ENCODE measurements at places on chromosomes 2 and 18.

- no peak for DNase-seq
These were observed 34.4 kb upstream of the GALNT1 start for GRCh38 chr18:35547008-35547605.

DNA sequence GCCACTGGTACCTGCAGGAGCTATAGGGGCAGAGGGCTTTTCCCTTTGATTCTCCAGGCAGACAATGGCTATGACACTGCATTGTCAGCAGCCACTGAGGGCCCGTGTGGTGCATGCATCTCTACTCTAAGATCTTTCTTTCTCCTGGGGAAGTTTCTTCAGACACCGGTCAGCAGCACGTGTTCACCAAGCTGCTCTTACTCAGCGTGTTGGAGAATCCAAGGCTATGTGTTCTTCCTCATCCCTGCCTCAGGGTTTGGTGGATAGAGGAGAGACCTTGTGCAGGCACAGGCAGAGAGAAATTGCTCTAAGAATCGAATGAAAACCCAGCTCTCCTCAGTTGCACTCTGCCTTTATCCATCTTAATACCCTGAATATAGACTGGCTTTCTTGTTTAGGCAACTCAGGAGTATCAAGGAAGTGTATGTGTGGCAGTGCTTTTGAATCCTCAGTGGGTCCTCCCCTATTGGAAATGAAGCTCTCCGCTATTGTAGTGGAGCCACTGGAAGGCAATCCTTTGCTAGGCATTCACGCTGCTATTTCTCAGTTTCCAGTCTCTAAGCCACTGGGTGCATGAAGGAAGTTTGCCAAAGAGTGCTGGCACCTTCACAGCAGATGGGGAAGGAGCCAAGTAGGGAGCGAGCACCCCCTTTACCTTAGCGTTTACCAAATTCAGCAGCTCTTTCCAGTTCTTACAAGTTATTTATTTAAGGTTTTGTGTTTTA is 86.9 kb upstream of the EML6 start:
- DNase-seq: no peak

- DNase-seq: no peak
These were observed 84.7 kb downstream of the ZNF407 start for GRCh38 chr18:74682141-74682990.

- no peak for DNase-seq
These were observed 130.1 kb upstream of the DAPL1 start for GRCh38 chr2:158664987-158665386.

GRCh38 chr2:179454443-179455171 is 190.0 kb upstream of the SESTD1 start:
- DNase-seq: no peak

- DNase-seq: no peak
These were observed 692.3 kb downstream of the DSC3 start for GRCh38 chr18:30350263-30350662.

GRCh38 chr2:239257511-239257937 is 143.3 kb downstream of the HDAC4 start:
- no peak for DNase-seq

DNA sequence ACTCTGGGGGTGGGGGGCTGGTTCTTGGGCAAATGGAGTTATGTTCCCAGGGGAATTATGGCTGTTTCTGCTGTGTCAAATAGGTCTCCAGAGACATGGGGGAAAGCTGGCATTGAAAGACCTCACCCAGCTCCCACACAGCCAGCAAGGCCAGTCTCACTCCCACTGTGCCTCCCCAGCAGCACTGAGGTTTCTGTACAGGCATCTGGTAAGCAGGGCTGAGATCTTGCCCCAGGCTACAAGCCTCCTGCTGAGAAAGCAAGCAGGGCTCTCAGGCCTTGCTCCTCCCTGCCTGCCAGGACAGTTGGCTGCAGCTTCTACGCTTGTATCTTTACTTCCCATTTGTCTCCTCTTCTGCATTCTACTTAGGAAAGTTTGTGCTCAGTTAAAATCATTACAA is 50.5 kb upstream of the FHOD3 start:
- no peak for DNase-seq

GRCh38 chr2:14866736-14867352 is 234.3 kb downstream of the LRATD1 start:
- DNase-seq: no peak

- no peak for DNase-seq
These were observed 105.8 kb downstream of the ICOS start for GRCh38 chr2:204042401-204042800.

GRCh38 chr2:240363746-240364581 is 71.5 kb upstream of the GPC1 start:
- no peak for DNase-seq

GRCh38 chr2:168469281-168469988 is 13.4 kb downstream of the CERS6 start:
- DNase-seq: no peak

- DNase-seq: no peak
These were observed 612.0 kb downstream of the IRS1 start for GRCh38 chr2:226187616-226188015.

DNA sequence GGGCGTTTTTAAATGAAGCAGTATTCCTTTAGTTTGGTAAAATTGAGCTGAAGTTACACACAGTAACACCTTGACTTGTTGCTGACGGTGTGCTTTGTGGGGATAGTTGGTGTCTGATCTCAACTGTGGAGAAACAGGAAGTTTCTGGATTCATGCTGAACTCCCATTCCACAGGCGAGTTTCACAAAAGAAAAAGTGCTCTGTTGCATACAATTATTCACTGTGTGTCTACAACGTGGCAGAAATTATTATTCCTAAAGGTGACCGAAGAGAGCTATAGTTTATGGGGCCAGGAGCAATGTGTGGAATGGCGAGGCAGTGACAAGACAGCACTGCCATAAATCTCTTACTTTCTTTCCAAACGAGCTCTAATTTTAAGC is 463 bp upstream of the CABYR start:
- DNase-seq: no peak

DNA sequence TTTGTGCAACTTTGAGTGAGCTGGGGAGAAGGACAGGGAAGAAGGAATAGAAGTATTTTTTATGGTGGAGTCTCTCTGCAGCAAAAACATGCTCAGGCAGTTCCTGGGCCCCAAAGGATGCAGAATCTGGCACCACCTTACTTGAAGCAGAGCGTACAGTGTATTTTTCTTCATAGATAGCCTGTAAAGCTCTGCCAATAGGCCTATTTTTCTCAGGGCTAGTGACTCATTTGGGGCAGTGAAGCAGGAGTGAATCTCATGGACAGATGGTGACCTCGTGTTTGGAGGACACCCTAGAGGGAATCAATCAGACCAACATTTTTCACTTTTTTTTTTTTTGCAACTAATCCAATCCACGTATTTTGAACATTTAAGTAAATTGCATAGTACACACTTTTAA is 268.1 kb upstream of the CXCR4 start:
- no peak for DNase-seq

GRCh38 chr2:13572466-13572865 is 855.7 kb downstream of the TRIB2 start:
- no peak for DNase-seq

DNA sequence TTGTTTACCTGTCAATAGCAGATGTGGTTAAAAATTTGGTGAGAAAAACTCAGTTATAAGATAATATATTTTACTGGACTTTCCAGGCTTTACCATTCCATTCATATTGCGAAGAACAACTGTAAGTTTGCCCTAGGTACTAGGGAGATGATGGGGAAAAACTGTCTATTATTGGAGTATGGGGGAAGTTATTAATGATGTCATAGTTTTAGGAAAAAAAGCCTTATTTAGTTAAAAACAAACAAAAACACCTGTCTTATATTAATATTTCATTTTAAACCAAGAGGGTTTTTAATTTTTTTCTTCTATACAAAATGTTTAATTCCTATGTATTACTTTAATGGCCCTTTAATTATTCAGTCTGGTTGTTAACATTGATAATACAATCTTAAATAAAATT is 18.2 kb downstream of the SP9 start:
- DNase-seq: no peak

DNA sequence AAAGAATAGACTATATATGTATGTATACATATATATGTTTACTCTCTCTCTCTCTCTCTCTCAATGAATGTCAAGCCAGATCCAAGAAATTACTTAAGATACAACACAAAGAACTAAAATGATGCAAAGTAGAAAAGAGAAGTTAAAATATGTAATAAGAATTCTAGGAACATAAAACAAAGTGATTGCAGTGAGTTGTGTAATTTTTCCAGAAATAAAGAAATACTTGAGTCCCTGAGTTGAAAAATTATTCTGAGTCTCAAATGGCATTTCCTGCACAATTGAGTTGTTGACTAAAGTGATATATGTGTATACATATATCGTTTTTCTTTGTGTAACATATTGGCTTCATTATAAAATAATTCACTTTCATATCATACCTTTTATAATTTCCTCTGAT is 262.4 kb downstream of the INSIG2 start:
- DNase-seq: no peak

DNA sequence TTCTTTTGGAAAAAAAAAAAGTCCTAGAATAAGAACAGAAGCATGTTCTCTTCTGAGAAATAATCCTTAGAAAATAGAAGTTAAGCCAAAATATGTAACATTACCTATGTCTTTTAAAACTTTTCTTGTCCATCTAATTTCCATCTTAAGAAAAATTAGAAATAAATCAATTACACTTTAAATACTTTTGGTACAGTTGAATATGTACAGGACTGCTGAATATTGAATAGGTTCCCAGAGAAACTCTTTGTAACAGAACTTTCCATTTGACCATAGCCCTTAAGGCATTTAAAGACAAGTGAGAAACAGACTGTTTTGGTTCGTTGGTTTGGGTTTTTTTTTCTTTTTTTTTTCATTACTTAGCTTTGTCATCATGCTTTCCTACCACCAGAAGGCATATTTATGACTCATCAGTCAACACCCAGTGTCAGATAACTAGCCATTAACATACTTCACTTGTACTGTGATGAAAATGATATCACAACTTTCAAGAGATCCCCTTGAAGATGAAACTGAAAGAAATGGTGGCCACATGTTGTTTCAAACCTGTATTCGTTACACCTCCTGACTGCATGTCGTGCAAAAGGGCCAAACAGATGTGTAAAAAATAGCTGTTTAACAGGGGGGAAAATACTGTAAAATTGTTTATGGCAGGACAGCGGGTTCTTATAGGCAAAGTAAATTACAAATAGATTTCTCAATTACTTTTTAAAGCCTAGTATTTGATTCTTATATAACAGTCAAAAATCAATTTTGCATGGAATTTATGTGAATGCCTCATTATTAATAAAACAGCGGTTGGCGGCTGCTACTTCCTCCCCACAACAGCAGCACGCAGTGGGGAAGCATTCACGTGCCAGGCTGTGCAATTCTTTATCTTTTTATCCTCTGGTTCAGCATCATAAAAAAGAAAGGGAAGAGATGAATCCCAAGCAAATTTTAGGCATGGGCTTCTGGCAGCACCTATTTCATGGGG is 280.7 kb upstream of the HNRNPA3 start:
- no peak for DNase-seq

GRCh38 chr2:21263622-21264021 is 139.9 kb downstream of the TDRD15 start:
- no peak for DNase-seq

DNA sequence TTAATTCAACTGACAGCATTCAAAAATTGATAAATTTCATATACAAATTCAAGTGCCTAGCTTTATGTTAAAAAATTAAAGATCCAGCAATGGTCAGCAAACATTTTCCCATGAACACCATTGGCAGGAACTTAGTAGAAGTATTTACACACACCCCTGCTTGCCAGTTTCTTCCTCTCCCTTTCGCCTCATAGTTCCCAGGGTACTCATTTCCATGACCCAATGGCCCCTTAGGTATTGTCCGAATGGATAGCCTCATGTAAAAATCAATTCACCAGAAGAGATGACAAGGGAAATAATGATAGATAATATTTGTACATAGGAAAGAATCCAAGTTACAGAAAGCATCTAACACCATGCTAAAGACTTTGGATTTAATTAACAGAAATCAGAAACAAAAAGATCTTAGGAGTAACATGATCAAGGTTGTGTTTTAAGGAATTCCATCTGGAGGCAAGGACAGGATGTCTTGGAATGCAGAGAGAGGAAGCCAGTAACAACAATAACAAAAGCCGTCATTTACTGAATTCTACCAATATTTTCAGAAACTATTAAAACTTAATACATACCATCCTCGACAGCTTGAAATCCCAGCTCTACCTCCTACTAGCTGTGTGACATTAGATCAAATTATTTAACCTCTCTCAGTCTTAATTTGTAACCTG is 423.0 kb downstream of the IRS1 start:
- DNase-seq: no peak

DNA sequence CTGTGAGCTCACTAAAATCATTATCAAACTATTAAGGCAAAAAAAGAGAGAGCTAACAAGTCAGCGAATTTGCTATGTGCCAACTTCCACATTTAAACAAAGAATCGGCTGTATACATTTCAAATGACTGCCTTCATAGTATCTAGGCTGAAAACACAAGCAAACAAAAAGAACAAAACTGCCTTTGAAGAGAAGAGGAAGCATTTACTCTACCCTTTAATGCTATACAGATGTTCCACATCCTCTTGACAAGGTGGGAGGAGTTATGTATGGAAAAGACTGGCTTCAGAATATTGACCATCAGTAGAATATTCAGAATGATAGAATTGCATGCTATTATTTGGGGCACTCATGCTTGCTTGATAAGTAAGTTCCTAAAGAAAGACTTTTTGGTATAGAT is 741.7 kb downstream of the PLCL1 start:
- DNase-seq: no peak

DNA sequence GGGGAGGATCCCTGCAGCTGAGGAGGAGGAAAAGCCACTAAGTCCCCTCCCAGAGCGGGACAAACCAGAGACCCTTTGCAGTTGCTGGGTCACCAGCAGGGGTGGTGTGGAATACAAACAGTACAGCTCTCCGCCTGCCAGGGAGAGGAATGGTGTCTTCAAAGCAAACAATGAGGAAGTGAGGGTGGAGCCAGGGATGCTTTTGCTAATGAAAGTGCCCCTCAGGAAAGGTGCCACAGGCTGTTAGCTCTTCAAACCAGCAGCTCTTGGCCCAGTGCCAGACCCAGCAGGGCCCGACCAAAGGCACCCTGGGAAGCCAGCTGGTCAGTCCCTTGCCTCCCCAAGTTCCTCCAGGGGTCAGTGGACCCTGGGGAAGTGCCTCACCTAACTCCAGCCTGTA is 102.8 kb downstream of the HIBCH start:
- no peak for DNase-seq

Data from activated naive CD4-positive, alpha-beta T cell (primary cell).